ENCODE measurements at places on chromosomes 2 and 18. TPM values are rescaled to one million over a fixed set of nuclear protein-coding genes. Genes with fewer than 3 reads are reported as not detected.

DNA sequence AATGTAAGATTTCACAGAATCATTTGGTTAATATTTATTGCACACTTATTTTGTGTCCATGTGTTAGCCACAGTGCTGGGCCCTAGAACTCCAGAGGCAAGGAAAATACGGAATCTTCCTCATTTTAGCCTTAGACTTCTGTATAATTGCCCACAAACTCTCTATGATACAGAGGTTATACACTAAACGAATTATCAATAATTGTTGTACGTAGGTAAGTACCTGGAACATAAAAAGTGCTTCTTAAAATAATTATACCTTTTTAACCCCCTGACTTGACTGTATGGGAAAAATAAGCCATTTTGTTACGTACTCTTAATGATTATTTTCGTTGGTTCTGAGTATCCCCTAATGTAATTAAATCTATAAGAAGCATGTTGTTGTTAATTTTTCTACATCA lies 119.4 kb downstream of the ARHGAP15 start:
- no peak for DNase-seq

Gene CHST10
- total RNA-seq, result 4.5 TPM

Gene MC2R
- total RNA-seq, result not detected

GRCh38 chr2:110126906-110127305 lies 11.3 kb upstream of the MALL start:
- no peak for DNase-seq

DNA sequence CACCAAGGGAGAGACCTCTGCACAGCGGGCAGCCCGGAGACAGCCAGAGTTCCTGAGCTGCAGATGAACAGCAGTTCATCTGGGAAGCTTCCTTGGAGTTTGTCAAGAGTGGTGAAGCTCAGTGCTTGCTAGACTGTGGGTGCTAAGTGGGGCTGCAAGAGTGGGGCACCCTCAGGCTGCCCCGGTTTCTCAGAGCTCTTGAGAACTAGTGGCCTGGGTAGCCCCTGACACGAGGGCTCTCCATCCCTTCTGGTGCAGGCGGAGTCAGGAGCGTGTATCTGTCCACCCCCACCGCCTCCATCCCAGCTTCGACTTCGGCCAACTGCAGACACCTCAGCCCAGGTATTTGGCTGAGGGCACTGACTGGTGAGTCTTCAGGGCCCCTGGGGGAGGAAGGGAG lies 222.0 kb downstream of the LOXHD1 start:
- DNase-seq, result no peak

DNA sequence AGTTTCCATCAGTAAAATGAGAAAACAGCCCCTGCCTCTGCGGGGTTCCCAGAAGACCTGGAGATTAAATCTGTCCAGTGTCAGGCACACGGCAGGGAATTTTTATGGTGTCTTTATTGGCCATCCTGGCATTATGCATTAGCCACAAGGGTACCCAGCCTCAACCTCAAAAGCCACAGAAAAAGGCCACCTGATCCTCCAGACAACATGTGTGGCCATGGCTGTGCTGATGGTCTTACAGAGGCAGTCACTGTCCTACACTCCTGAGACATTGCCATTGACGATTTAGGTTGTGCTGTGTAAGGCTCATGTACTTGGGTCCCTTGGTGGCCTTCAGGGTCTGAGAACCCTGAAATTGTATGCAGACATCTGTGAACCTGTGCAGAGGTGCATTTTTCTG lies 115.6 kb downstream of the SMAD7 start:
- DNase-seq, result peak; percentile 0

- no peak for DNase-seq
Observed at GRCh38 chr18:74524097-74524496, 10.2 kb upstream of the CNDP1 start.

Gene PROKR1
- not detected for total RNA-seq

GRCh38 chr2:110891626-110892025 lies 159.3 kb downstream of the ACOXL start:
- DNase-seq, result no peak

Gene DARS1
- 117 TPM for total RNA-seq

Gene CHMP3
- 97.3 TPM for total RNA-seq

Gene NEU2
- not detected for total RNA-seq

DNA sequence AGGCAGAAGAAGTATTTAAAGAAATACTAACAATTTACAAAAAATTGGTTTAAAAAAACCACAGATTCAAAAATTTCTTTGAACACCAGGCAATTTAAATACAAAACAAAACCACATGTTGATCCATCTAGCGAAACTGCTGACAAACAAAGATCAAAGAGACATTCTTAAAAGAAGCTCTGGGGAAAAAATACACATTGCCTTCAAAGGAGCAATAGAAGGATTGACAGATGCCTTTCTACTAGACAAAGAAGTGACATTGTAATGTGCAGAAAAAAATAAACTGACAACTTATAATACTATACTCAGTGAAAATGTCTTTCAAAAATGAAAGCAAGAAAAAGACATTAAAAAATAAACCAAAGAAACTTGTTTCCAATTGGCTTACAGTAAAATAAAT lies 12.6 kb upstream of the EIF2AK3 start:
- no peak for DNase-seq

Gene HSBP1L1
- 24.6 TPM for total RNA-seq

Gene SH3YL1
- 151 TPM for total RNA-seq

GRCh38 chr2:226794751-226795171 lies 4.9 kb downstream of the IRS1 start:
- no peak for DNase-seq

DNA sequence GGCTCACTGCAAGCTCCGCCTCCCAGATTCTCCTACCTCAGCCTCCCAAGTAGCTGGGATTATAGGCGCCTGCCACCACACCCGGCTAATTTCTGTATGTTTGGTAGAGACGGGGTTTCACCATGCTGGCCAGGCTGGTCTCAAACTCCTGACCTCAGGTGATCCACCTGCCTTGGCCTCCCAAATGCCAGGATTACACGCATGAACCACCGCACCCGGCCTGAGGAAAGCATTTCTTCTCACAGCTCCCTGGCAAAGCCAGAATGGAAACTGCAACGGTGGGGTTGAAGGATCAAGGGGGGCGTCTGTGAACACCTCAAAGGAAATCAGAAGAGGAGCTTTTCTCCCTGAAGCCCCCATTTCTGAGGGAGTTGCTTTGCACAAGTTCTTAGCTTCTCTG lies 11.2 kb upstream of the TEX51 start:
- DNase-seq, result no peak

Gene AQP12A
- total RNA-seq, result not detected

Gene SERPINB3
- not detected for total RNA-seq

GRCh38 chr2:20634507-20635112 lies 16.3 kb downstream of the HS1BP3 start:
- peak; percentile 71 for DNase-seq

Gene UGT1A9
- total RNA-seq, result not detected

- DNase-seq, result no peak
Observed at GRCh38 chr18:11923450-11923849, 15.3 kb upstream of the MPPE1 start.

Gene KANSL3
- 44.2 TPM for total RNA-seq

- no peak for DNase-seq
Observed at GRCh38 chr18:53380063-53380639, 844.3 kb downstream of the MBD2 start.

Measured in breast epithelium (tissue), 4 donors.